ENCODE measurements at places on chromosomes 6 and 20.

DNA sequence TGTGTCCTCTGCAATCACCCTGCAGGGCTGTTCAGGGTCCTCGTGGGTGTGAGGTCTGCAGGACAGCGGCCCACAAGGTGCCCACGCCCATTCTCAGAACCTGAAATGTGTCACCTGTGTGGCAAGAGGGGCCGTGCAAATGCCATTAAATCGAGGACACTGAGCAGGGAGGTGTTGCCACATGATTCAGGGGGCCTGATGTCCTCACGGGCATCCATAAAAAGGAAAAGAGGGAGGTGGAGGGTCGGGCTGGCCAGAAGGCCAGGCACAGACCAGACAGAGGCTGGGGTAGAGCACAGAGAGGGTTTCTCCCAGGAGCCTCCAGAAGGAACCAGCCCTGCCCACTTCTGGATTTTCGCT, 239.6 kb downstream of the ERMARD start:
- DNase-seq = no peak

- no peak for DNase-seq
Measured at GRCh38 chr6:46850792-46851191, 57.6 kb downstream of the MEP1A start.

DNA sequence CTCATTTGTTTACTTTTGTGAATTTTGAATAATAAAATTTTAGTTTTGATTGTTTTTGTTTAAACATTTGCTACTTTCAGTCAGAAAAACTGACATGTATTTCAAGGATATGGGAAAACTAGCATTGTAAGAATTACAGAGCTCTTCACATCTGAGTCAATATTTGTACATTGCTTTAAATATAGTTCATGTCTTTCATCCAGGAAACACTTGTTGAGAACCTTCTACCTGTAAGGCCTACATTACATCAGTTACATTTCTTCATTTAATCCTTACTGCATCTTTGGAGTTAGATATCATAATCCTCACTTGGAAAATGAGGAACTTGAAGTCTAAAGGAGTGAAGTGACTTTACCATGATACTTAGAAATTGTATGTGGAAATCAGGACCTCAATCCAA, 242.9 kb downstream of the KCNQ5 start:
- DNase-seq = no peak

- DNase-seq = no peak
Measured at GRCh38 chr6:33451606-33452005, 2.8 kb upstream of the ZBTB9 start.

- DNase-seq = no peak
Measured at GRCh38 chr6:27178407-27178730, 69.1 kb upstream of the PRSS16 start.

DNA sequence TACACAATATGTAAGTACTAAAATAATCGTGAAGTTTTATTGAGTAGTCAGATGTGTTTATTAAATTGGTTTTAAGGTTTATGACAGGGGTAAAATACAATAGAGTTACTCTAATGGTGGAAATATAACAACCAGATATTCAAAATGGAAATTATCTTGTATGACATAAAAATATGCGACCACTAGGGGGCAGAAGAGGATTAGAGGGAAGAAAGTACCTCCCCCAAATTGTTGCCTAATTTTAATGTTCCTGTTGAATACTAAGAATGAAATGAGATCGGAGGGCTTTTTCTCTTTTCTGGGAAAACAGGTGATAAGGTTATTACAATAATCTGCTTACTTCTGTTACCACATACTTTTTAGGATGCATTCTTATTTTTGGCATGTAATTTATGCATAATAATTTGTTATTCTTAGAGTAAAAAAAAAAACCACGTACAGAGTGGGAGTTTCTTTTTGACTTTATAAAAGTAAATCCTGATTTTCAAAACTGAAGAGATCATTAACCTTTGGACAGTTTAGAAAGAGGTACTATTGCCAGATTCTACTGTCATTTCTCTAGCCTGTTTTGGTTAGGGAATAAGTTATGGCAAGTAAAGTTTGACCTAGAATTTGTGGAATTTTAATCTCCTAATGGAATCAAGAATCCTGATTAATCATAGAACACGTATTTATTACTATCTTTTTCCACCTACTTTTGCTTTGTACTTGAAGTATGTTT, 159.2 kb downstream of the CD109 start:
- peak; percentile 50 for DNase-seq

- no peak for DNase-seq
Measured at GRCh38 chr6:15429141-15430110, 183.6 kb downstream of the JARID2 start.

- DNase-seq = no peak
Measured at GRCh38 chr6:34182751-34183531, 37.1 kb upstream of the GRM4 start.

DNA sequence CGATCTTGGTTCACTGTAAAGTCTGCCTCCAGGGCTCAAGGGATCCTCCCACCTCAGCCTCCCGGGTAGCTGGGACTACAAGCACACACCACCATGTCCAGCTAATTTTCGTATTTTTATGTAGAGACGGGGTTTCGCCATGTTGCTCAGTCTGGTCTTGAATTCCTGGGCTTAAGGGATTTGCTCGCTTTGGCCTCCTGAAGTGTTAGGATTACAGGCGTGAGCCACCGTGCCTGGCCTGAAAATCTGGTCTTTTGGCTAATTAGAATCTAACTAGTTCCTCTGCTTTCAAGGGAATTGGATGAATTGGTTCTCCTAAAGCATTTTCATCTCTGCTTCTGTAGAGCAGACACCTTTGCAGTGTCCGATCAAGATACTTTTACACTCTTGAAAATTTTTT, 51.3 kb downstream of the NCOA3 start:
- no peak for DNase-seq

DNA sequence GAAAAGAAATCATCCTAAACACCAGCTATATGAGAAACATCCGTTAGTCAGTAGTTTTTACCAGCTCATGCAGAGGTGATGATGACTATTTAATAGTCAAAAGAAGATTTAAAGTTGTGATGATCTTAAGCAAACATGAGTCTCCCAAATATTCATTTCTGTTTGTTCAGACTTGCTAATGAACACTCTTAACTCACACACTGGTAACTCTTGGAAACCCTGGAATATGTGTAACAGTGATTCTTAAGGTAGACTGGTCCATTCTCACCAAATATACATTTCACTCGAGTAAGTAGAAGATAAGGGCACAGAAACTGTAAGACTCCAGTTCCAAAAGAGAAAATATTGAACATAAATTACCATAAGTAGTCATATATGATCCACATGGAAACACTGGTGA, 29.1 kb downstream of the RSPO3 start:
- no peak for DNase-seq

- DNase-seq = no peak
Measured at GRCh38 chr6:53929041-53929820, 134.4 kb downstream of the LRRC1 start.

- DNase-seq = no peak
Measured at GRCh38 chr6:84249724-84250123, 22.3 kb upstream of the CEP162 start.

DNA sequence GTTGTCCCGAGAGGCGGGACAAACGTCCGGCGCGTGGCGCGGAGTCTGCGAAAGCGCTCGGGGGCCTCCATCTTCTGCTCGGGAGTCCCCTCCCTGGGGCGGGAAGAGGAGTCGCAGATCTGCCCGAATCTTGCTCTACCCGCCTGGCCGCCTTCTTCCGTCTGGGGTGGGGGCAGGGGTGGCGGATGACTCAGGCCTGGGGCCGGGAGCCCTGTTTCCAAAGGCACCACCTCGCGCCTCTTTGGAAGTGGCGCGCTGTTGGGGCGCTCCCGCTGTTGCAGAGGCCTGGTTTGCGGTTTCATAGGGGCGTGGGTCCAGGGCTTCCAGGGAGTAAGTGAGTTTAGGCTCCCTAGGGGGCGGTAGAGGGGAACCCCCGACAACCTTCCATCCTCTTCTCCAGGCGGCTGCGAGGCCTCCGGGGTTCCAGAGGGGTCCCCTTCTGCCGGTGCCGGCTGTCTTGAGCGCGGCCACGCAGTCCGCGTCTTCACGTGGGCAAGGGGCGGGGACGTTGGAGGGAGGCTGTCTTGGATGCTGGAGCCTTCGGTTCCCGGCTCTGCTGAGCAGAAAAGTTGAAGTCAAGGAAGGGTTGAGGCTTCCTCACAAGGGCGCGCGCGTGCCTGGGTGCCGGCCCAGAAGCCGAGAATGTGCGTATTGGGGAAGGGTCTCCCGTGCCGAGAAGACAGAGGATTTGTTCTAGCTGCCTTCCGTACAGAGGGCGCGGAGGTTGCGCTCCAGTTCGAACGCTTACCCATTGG, 2.6 kb upstream of the TFAP2C start:
- no peak for DNase-seq

- DNase-seq = no peak
Measured at GRCh38 chr20:22770241-22770800, 185.9 kb upstream of the FOXA2 start.

GRCh38 chr20:36493801-36494114, 47.6 kb upstream of the MYL9 start:
- no peak for DNase-seq

- no peak for DNase-seq
Measured at GRCh38 chr6:146578054-146578453, 20.7 kb upstream of the ADGB start.

DNA sequence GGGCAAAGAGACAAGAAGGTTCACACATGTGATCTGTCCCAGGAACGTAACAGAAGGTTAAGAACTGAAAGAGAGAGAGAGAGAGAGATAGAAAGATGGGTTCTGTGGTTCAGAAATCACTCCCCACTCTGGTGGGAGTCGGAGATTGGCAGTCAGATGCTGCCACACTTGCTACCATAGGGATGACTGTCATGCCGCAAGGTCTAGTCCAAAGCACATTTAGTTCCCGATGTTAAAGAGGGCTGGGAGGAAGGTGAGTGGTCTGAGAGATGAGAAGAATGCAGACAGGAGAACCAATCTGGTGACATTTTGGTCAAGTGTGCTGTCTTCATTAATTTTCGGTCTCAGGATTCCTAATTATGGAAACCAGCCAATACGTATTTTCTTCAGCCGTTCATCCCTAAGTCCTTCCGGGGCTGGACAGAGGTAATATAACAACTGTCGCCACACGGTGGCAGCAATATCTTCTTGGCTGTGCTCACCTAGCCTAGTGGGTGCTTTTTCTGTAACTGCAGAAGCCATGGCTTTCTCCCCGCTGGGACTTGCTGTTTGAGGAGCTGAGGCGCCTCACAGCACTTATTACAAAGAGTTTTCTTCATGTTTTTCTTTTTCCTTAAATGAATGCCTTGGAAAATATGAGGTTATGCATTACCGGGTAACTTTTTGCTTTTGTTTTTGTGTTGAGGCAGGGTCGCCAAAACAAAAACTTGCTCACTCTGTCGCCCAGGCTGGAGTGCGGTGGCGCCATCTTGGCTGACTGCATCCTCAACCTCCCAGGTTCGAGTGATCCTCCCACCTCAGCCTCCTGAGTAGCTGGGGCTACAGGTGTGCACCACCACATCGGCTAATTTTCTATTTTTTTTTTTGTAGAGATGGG, 46.0 kb downstream of the SLC35D3 start:
- peak; percentile 11 for DNase-seq

GRCh38 chr6:16639684-16640480, 121.4 kb downstream of the ATXN1 start:
- peak; percentile 54 for DNase-seq

- DNase-seq = no peak
Measured at GRCh38 chr6:69238067-69238466, 558.7 kb downstream of the LMBRD1 start.

GRCh38 chr20:62655282-62656196, 13.2 kb downstream of the SLCO4A1 start:
- no peak for DNase-seq

DNA sequence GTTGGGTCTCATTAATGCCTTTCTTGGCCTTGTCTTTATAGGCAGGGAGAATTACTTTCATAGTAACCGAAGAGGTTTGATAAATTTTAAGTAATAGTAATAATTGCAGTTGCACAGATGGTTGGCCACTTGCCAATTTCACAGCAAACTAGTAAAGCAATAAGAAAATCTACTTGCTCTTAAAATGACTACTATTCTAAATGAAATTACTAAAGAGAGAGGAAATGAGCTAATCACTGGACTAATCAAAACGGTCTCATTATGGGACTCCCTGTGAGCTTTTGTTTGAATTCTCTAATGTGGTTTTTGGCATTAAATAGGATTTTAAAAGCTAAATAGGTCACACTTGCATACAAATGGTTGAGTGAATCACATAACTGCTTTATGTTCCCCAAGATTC, 227.4 kb upstream of the PLN start:
- no peak for DNase-seq

DNA sequence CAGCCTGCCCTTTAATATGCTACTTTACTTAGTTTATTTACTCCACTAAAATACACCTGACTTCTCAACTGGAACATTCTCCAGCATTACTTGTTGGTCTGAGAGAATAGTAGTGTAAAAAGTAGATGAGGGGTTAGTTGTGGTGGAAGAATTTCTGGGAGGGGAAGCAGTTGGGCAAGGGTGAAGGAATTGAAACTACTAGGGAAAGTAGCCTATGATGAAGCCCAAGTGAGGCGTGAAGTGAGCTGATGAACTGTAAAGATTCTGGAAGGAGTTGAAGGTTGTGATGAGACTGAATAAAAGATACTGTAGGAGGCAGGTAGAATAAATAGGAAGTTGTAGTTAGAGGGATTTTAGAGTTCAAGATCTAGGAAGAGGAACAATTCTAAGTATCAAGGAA, 72.5 kb downstream of the ITCH start:
- DNase-seq = no peak

DNA sequence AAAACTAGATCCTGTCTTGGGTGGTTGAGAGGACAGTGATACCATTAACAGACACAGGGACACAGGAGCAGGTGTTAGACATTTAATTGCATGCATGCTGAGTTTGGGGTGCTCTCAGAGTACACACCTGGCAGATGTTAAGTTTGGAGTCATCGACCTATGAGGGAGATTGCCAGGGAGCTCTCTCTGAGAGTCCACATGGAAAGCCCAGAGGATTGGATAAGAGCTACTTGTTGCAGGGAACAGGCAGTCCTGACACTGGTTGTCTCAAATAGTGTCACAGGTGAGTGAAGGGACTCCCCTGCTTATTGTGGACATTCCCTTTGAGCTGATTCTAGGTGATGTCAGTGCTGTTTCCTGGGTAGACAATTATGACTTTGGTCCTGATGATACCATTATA, 3.1 kb downstream of the ATRN start:
- DNase-seq = no peak

GRCh38 chr20:22805219-22805618, 220.8 kb upstream of the FOXA2 start:
- no peak for DNase-seq

DNA sequence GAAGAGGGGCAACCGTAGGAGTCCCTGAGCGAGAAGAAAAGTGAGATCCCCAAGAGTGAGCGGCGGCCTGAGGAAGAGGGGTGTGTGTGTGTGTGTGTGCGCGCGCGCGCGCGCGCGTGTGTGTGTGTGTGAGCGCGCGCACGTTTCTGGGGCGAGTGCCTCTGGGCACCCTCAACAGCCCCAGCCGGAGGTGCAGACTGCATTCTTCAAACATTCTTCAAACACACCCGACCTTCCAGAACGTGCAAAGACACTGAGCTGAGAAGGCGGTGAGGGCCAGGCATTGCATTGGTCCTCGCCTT, 76.2 kb upstream of the FOXP4 start:
- no peak for DNase-seq
